ENCODE measurements at places on chromosomes 5 and 9. TPM values are rescaled to one million over a fixed set of nuclear protein-coding genes. Genes with fewer than 3 reads are reported as not detected.

GRCh38 chr9:73565026-73565425, 413.4 kb downstream of the ANXA1 start:
- peak overlapping the region; percentile 32 for H3K27ac ChIP-seq
- DNase-seq: peak; percentile 89
- no peaks in the 10 kb centered on the region for H3K36me3 ChIP-seq
- H3K4me3 ChIP-seq: no peak overlapping the region
- H3K27me3 ChIP-seq: no peaks in the 10 kb centered on the region
- peaks cover 4% of the 10 kb centered on the region for H3K4me1 ChIP-seq

DNA sequence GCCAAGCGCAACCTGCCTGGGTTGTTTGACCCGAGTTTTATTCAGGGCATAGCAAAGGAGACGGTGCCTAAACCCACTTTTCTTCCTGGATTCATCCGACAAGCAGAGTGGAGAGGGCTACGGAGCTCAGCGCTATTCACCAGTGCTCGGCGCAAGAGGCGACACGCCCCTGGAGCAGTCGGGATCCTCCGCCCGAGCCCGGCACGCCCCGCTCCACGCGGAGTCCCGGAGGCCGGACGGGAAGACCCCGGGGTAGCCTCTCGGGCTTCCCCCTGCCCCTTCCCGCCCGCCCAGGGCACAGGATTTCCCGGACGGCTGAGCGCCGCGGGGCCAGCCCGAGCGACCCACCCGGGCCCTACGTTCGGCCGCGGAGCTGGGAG, 427 bp downstream of the SERINC5 start:
- peak; percentile 52 for DNase-seq

DNA sequence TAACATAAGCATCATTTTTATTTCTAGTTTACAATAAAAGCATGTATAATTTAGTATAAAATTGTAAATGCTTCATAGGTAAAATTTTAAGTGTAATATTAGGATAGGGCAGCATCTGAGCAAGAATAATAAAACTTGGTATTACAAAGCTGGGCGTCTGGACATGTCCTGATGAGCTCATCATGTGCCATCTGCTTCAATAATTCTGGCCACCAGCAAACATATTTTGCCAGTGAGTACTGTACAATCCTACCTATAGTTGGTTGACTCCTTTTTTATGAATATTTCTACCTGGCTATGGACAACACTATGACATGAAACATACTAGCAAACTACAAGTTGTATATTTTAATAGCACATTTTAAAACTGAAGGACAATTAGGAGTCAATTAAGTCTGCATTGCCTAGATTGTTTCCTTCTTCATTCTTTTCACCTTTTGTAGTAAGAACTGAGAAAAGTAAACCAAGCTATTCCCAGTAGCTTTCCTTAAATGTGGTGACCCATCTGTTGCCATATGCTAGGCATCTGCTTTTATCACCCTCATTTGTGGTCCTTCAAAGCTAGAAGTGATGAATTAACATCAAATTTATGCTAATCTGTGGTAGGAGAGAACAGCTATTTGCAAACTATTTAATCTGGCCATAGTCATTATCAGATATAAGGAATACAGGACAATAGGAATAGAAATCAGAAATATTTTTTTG, 23.4 kb downstream of the LURAP1L start:
- no peaks in the 10 kb centered on the region for H3K36me3 ChIP-seq
- no peak overlapping the region for H3K4me3 ChIP-seq
- no peak overlapping the region for H3K27ac ChIP-seq
- no peaks in the 10 kb centered on the region for H3K4me1 ChIP-seq
- DNase-seq: no peak

The FOXD4L4 gene
- total RNA-seq: not detected

The KLHL3 gene
- total RNA-seq: 11.8 TPM

Measured in astrocyte (in vitro differentiated cells and primary cell).